ENCODE measurements at places on chromosomes 7 and 10. TPM values are rescaled to one million over a fixed set of nuclear protein-coding genes. Genes with fewer than 3 reads are reported as not detected.

The CTBP2 gene
- 63.2 TPM for total RNA-seq

The NOS3 gene
- not detected for total RNA-seq

The HABP2 gene
- not detected for total RNA-seq

The SRGN gene
- total RNA-seq, result 232 TPM

The GBX1 gene
- total RNA-seq, result not detected

The CFAP69 gene
- total RNA-seq, result 0.21 TPM

The ADIRF gene
- total RNA-seq, result not detected

The SYPL1 gene
- 45.3 TPM for total RNA-seq

The CAMK2B gene
- total RNA-seq, result not detected

The MYL10 gene
- not detected for total RNA-seq

The CALML5 gene
- not detected for total RNA-seq

The SPAM1 gene
- not detected for total RNA-seq

The ARHGEF35 gene
- total RNA-seq, result not detected

The HTR7 gene
- total RNA-seq, result 0.88 TPM
